ENCODE measurements at places on chromosomes 2 and 18.

DNA sequence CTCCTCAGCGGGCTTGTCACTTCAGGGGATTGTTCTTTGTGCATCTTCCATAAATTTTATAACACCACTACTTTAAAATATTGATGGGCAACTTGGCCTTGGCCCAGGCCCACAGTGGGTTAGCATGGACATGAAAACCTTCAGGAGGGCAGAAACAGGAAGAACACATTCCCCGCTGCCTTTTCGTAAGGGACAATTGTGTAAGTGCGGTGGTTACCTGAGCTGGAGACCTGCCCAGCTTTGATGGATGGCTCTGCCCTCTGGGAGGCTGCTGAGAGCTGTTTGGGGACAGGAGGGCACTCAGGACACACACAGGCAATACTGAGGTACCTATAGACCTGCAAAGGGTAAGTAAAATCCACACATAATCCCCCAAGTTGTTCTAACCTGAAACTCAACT is 46.8 kb downstream of the FECH start:
- DNase-seq = no peak

GRCh38 chr2:29080886-29081743 is 6.8 kb upstream of the PCARE start:
- no peak for DNase-seq

DNA sequence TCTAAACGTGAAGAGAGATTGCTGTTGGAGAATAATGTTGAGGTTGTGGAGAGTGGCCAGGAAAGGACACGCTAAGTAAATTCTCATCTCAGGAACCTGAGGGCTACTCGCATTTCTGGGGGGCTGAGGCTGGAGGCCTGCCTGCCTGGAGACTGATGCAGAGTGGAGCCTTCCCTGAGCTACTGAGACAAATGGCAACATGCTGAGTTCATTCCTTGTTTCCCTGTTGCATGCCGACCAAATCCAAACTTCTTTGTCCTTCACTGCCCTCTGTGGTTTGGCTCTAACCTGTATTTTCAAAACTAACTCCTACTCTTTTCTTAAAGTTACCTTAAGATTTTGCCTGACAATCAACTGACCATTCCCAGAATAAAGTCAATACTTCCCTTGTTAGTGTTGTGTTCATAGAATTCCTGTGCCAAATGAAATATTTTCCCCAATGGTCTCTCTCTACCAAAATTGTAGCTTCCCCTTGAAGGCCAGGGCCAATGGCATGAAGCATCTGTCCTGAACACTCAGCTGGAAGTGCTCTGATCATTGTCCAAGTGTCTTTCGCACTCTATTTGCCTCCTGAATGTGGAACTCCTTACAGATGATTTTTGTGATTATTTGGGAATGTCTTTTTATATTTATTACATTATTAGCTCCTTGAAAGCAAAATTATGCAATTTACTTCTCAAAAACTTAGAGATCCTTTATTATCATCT is 1085.6 kb downstream of the SOCS6 start:
- DNase-seq = no peak

GRCh38 chr2:231781798-231782726 is 980 bp upstream of the PDE6D start:
- DNase-seq = no peak

DNA sequence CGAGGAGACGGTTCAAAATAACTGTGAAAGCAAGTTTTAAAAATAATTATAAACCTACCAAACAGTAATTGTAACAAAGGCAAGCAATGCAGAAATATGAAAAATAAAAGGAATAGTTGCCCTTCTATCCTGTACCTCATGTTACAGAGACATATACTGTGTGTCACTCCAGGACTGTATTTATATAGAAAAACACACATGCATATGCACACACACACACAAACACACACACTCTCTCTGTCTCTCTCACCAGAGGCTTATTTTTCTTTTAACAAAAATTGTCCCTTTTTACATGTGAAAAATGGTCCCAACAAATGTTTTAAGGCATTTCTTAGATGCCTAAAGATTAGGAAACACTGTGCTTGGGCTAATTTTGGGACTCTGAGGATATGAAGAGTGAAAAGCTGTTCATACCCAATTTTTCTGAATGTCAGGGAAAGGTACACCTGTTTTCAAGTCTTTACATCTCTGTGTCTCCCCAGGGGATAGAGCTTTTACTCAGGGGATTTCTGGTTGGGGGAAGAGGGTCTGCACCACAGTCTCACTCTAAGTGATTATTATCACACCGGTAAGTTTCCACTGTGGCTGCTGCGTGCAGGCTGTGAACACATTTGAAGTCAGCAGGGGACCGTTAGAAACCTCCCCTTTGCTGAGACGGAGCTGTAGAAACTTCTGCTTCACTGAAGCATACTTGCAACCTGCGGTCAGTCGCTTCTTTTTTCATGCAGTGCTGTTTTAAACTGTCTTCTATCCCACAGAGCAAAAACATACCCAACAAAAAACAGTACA is 51.4 kb upstream of the SPAG16 start:
- no peak for DNase-seq

GRCh38 chr18:36099311-36099710 is 29.8 kb downstream of the SLC39A6 start:
- DNase-seq = no peak

DNA sequence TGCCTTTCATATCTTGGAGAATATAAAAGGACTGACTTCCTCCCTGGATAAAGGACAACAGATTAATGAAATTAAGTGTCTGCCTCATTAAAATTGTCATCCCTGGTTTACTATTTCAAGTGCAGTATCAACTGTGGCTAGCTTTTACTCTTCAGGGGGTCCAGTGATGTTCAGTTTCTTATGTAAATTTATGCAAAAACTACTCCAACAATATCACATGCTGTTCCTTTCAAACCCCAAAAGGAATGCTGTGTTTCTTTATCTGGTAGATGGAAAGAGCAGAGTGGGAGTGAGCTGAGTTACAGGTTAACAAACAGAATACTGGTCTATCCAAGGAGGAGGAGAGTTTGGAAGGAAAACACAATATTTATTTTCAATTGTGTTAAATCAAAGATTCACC is 283.7 kb upstream of the VWC2L start:
- DNase-seq = no peak

- no peak for DNase-seq
These were observed 62.2 kb downstream of the ADNP2 start for GRCh38 chr18:80171054-80171872.

DNA sequence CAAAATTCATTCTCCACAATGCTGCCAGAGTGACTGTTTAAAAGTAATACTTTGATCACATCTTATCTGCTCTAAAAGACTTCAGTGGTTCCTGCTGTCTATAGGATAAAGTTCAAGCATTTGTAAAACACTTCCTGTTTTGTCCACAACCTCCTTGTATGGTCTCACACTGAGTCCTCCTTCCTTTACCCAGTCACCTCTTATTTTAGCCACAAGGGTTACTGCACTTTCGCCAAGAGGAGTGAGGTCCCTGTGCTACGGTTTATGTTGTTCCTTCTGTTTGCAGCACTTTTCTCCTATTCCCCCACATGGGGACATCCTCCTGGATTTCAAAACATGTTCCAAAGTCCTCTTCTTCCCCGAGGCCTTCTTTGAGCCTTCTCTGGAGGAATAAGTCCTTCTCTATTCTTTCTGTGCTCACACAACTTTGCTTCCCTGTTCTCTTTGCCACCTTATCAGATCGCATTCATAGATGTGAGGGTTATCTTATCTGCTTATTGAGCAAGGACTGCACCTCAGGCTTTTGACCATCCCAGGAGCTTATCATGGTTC is 112.2 kb upstream of the NABP1 start:
- DNase-seq = no peak
